ENCODE measurements at places on chromosomes 4 and X.

DNA sequence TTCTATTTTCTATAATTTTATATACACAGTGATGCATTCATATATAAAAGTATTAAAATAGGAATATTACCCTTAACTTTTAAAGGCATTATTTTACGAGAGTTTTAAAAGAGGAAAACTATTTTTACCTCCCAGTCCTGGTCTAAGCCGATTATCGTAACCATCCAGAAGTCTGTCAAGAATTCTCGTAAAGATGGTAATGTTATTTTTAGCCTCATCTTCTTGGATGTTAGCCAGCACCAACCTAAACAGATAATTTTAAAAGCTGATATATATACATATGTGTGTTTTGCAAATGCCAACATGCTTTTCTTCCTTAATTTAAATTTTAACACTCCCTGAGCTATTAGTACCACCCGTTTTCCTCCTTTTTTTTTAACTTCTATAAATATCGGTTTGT is 4.0 kb downstream of the GABRA2 start:
- no peak for DNase-seq

DNA sequence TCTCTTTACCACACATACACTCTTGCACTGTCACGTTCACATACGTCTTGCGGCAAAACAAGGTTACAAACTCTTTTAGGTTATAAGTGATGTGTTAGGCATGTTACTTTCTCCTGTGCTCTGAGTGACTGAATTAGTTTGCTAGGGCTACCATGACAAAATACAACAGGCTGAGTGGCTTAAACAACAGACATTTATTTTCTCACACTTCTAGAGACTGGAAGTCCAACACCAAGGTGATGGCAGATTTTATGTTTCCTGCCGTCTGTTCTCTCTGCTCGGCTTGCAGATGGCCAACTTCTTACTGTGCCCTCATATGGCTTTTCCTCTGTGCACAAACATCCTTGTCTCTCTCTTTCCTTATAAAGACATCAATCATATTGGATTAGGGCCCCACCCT is 1224.3 kb upstream of the TENM3 start:
- DNase-seq: no peak

- no peak for DNase-seq
These were observed 52.4 kb downstream of the ANKRD17 start for GRCh38 chr4:73206236-73206635.

- peak; percentile 56 for DNase-seq
These were observed 70.0 kb upstream of the TSPAN5 start for GRCh38 chr4:98728433-98728832.

DNA sequence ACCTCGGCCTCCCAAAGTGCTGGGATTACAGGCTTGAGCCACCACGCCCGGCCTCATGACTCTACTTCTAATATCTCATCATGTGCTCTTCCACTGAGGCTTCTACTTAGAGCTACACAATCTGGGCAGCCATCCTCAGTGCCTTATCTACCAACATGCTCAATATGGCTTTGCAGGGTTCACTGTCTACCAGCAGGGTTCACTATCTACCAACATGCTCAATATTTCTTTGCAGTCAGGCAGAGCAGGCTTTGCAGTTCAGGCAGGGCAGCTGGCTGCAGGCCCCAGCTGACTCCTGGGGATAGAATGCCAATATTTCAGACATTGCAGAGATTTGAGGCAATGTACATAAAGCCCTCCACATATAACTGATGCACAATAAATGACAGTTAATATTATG is 47.5 kb downstream of the PKD2 start:
- peak; percentile 31 for DNase-seq

DNA sequence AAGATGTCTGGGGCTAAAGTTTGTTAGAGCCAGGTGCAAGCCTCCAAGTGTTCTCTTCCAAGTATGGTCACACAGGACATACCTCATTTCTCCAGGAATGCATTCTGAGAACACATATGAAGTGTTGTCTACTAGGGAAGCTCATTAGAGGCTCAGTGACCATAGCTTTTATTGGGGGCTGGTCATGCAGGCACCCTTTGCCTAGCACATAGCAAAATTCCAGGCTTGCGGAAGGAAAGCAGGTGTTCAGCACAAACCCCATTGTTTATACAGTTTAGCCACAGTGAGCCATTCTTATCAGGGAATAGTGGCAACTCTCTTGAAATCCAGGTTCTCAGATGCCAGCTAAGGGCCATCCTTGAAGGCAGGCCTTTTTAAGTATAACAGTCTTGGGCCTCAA is 339.4 kb upstream of the ZCCHC13 start:
- peak; percentile 22 for DNase-seq

DNA sequence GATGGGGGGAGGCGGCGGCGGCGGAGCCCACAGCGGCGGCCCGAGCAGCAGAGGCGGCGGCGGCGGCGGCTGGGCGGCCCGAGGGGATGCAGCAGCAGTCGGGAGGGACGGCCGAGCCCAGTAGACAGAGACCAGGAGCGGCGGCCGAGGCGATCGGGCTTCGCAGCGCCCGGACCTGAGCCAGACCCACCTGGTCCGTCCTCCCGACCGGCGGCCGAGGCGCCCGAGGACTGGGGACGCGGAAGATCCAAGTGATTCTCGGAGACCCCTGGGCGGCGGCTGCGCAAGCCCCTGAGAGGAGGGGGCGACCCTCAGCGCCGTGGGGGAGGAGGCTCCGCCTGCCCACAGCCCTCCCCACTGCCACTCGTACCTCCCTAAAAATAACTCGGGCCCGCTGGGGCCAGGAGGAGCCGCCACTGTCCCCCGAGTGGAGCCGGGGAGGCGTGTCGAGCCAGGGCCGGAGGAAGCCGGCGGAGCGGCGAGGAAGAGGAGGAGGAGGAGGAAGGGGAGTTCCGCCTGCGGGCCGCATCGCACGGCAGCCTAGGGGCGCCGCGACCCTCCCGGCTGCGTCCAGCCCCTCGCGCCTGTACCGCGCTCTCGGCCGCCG is 608 bp downstream of the RAPGEF2 start:
- no peak for DNase-seq

DNA sequence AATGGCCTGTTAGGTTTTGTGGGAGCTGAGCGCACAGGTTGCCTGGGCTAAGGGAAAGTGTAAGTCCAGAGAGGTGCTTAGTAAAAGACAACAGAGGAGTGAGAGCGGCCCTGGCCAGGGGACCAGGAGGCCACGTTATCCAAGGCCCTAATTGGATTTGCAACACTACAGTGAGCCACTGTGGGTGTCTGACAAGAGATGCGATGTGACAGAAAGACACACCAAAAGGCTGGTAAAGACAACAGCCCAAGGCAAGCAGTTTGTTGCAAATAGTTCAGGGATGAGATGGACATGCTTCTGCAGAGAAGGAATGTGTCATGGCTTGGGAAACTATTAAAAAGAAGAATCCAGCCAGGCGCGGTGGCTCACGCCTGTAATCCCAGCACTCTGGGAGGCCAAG is 162.7 kb upstream of the KIT start:
- peak; percentile 37 for DNase-seq

GRCh38 chrX:15475021-15475420 is 18.1 kb downstream of the PIR start:
- DNase-seq: peak; percentile 26

DNA sequence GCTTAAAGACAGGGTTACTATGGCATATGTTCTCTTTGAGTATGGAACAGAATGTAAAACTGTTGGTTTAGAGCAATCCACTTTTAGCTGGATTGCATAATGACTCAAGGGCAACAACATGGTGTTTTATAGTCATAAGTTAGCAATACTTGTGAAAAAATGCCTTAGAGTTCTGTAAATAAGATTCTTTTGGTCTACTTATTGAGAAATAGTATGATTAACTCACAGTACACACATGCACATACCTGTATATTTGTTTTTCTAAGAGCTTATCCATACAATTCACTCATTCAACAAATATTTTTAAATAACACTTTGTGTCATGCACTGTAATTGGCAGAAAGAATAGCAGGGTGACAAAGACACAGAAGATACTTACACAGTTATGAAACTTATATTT is 1415.5 kb downstream of the PCDH7 start:
- no peak for DNase-seq

GRCh38 chr4:7156328-7156727 is 36.0 kb upstream of the SORCS2 start:
- DNase-seq: no peak

DNA sequence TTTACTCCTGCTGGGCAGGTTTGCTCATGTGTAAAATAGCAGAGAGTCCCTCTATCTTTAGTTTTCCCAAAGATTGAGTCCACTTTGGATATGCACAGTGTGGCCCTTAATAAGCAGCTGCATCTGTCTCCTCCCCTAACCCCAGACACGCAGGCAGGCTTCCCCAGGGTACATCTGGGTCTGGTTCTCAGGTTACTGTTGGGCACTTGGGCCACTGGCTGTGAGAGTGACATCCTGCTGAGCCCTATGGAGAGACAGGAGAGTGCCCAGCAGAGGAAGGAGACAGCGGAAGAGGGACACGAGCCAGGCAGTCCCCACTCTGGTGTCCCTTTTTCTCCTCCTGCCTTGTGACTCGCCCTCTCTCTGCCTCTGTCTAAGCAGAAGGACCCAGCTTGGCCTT is 16.0 kb downstream of the XK start:
- no peak for DNase-seq

DNA sequence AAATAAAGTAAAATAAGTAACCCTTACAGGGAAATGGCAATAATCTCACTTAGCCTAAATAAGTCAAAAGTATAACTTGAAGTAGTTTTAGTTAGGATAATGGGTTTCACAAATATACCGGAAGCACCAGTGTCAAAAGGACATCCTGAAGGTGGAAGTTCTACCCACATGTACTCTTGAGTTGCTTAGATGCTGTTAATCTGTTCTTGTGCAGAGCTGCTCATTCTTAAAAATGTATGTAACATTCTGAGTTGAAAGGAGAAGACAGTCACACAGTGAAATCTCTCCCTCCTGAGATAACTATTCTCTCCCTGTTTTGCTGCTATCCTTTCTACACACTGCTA is 11.2 kb upstream of the CCNG2 start:
- no peak for DNase-seq

DNA sequence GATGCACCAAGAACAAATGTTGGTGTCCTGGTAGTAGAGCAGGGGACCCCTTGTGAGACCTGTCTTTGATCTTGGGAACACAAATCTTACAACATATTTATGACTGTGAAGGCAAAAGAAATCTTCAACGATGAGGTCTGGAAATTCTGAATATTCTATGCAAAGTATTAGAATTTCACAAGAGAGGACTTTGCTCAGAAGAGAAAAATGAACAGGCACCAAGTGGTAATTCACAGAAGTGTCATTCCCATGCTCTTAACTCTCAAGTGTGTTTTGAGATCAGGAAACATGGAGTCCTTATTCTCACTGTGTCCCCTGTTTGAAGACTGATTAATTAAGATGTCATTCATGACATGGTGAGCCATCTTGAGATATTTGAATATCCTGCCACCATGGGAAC is 52.5 kb downstream of the COQ2 start:
- DNase-seq: no peak

DNA sequence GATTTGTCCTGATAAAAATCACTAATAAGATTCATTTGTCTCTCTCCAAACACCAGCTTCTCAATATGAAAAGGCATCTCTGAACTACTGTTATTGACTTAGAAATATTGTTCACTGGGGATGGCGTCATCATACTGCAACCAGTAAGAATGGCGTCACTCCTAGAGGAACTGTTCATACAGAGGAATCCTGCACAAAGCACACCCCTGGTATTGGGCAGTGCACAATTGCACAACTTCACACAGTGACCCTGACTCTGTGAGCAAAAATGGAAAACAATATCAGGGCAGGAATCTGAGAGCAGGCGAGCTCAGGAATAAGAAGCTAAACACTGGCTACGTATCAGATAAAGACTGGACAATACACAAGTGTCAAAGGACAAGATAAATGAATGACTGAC is 66.7 kb upstream of the PNPLA4 start:
- DNase-seq: no peak

GRCh38 chr4:166662266-166662843 is 571.9 kb downstream of the SPOCK3 start:
- no peak for DNase-seq

DNA sequence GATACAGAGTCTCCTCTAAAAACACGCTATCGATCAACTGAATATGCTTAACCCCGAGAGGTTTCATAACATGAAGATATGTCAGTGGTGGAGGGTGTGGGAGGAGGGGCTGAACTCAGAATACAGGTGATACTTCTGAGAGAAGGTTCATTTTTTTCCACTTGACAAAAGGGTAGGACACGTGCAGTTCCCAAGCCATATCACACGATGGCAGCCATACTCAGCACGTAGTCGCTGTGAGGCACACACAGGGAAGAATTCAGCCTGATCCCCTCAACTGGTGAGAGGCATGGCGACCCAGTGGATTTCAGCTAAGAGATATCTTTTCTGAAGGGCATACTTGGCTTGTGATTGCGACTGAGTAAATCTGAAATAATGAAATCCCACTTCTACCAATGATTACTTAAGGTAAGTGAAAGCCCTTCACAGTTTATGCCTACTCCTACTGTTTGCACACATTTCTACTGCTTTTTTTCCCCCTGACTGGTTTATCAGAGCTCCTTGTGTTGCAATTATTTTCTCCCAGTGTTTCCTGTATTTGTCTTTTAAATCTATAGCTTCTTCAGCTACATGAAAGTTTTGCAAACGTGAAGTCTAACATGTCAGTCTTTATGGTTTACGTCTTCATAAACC is 133.1 kb downstream of the CORIN start:
- DNase-seq: peak; percentile 35

- DNase-seq: peak; percentile 3
These were observed 252.1 kb upstream of the ADGRL3 start for GRCh38 chr4:60948008-60948407.

DNA sequence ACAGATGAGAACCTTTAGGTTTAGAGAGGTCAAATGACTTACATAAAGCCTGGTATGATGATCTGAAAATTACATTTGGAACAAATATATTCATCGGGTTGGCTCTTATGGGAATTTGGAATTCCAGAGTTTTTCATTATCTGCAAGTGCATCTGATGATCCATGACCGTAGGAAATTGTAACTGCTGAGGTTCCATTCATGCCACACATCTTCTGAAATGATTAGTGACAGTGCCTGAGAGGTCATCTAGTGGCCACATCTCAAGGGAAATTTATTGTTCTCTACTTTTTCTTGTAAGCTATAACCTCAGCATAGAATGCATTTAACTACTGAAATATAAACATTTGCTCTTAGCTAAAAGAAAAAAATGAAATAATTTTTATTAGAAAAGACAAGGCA is 105.8 kb upstream of the NWD2 start:
- no peak for DNase-seq

DNA sequence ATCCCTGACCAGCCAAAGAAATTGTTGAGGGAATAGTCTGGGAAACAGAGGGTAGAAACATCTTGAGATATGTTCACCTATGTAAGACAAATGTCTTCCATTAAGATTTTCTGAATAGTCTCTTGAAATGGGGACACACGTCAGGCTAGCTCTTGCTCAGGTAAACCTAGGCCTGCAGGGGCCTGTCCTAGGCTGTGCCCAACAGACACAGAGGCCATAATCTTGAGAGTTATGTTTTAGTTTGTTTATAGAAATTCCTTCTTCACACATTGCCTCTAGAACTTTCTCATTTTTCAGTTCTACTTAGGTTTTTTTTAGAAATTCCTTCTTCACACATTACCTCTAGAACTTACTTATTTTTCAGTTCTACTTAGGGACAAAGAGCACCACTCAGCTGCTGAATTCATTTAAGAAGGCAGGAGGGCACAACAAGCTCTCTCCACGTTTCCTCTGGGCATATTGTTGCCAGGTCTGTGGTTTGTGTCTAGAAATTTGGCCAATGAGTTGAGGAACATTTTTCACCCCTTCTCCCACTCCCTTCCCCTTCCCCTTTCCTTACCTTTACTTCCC is 94.9 kb downstream of the ARHGAP24 start:
- DNase-seq: peak; percentile 16

- DNase-seq: no peak
These were observed 64.5 kb downstream of the TEC start for GRCh38 chr4:48205107-48205506.

All from astrocyte of the hippocampus (primary cell).